ENCODE measurements at places on chromosomes 2 and 18.

DNA sequence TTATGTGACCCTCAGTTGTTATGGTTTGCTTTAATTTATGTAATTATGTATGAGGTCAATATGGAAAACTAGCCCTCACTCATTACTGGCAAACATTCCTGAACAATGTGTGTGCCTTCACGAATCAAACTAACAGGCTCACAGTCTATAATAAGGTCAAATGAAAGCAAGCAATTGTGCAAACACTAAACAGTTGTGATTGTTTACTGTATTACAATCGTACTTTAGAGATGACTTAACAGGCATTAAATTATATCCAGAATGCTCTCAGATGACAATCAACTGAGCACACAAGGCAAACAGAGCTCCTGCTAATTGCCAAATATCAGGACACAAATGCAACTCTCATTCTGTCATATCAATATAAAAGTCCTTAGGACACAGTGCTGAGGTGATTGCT is 29.5 kb downstream of the COL5A2 start:
- no peak for DNase-seq

DNA sequence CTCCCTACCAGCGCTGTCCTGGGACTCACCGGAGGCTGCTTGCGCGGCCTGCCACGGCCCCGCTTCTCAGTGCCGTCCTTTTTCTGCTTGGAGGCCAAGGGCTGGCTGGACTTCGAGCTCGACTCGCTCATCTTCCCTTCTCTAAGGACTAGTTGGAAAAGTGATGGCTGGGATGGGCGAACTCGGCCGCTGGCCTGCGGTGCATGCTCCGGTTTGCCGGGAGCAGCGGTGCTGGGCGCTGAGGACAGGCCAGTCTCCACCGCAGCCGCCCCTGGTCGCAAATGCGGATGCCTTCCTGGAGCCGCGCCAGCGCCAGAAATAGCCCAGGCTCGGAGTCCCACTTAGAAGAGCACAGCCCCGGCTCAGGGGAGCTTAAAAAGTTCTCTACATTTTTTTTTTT is 3.1 kb downstream of the C2orf81 start:
- no peak for DNase-seq

GRCh38 chr2:179532863-179533278 is 268.2 kb upstream of the SESTD1 start:
- DNase-seq = no peak

GRCh38 chr2:186853951-186854350 is 5.0 kb upstream of the ZSWIM2 start:
- no peak for DNase-seq

GRCh38 chr2:144079803-144080202 is 440.1 kb downstream of the ZEB2 start:
- no peak for DNase-seq

DNA sequence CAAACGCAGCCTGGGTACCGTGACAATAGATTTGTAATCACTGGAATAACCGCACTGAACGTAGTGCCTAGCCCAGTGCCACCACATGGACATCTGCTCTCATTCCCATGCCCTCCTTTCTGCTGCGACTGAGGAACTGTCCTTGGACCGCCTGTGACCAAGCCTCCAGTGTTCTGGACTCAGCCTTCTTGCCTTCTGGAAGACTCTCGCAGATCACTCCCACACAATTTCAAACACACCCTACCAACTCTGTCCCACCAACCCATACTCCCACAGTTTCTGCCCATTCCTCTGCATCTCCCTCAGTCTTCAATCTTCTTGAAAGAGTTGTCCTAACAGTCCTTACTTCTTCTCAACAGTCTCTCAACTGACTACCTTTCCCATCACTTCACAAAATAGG is 2.1 kb downstream of the RNF149 start:
- no peak for DNase-seq

DNA sequence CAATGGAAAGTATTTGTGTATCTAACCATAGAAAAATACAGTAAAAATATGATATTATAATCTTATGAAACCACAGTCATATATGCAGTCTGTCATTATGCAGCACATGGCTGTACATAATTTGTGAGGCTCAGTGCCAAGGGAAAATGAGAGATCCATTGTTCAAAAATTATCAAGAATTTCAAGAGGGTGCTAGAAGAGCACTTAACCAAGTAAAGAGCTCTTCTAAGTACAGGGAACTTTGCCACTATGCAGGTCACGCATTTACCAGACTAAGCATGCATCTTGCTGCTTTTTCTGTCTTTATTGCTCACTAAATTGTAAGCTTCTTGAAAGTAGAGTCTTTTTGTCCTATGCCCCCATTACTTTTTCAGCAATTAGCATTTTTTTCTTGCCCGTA is 438.0 kb downstream of the LRP1B start:
- no peak for DNase-seq

DNA sequence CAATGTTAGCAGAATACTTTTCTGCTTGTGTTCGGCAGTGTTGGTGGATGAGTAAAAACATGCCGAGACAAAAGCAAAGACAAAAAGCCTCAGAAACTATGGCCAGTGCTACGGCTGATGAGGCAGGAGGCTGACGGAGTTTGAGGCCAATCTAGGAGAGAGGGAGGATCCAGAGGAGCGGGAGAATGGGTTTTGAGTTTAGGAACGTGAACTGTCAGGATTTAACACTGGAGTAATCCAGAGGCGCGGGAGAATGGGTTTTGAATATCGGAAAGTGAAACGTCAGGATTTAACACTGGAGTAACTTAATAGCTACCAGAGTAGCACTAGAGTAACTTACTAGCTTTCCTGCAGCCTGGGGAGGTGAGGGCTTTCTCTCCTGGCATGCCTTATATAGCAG is 37.4 kb downstream of the LYPD6B start:
- DNase-seq = no peak

DNA sequence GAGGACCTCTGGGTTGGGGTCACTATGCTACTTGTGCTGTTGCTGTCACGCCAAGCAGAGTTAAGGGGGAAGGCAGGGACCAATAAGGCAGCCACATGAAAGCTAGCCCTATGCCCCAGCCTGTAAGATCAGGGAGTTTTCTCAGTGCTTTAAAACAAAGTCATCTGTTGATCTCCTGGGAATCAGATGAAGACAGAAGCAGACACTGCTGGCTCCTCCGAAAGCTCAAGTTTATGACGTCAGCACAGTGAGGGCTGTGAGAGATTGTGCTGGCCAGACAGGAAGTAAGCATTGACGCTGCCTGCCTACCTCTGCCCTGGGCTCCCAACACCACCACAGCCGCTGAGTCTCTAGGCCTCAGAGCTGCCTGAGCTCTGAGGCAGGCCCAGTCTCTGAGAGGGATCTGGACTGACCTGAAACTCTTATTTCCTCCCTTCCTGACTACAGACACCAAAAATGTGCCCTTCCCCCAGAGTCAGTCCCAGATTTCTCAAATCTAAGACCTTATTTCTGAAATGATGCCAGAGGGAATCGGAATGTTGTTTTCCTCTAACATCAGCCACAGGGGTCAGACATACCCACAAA is 118.1 kb upstream of the EPAS1 start:
- peak; percentile 20 for DNase-seq

GRCh38 chr2:45741161-45741850 is 89.8 kb downstream of the PRKCE start:
- no peak for DNase-seq

DNA sequence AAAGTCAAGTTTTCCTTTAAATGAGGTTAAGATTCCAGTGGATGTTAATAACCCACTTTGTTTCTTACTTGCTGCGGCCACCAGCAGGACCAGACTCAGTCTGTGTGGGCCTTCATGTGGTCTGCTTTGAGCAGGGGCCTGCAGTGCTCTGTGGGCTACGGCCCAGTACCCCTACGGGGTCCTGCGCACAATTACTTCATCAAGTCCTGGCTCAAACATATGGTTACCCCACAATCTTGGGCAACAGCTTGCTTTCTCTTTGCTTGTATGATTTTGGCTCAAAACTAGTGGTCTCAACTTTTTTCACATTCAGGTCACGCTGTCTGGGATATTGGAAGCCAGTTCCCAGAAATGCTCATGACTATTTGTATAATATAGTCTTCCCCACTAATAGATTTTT is 64.2 kb downstream of the PTPN2 start:
- DNase-seq = no peak

DNA sequence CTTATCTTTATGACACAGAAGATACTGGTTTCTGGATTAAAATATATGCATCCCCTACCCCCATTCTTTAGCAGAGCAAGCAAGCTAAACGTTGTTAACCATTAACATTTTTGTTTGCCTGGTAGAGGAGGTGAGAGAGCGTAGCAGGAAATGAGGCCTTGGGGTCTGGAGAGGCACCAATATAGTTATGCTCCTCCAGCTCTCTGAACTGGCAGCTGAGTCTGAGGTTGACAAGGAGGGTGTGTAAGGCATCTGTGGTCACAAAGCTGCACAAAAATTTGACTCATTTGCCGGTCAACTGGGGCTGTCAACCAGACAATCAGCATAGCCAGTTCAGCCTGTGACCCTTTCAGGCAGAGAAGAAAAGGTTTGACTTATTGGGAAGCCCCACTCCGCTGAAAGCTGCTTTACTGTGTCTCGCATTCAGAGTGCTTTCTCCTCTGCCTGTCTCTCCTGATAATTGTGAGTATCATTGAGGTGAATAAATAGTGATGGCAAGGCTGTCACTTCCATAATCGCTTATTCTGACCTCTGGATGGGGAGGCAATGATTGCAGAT is 647.5 kb upstream of the SETBP1 start:
- no peak for DNase-seq

DNA sequence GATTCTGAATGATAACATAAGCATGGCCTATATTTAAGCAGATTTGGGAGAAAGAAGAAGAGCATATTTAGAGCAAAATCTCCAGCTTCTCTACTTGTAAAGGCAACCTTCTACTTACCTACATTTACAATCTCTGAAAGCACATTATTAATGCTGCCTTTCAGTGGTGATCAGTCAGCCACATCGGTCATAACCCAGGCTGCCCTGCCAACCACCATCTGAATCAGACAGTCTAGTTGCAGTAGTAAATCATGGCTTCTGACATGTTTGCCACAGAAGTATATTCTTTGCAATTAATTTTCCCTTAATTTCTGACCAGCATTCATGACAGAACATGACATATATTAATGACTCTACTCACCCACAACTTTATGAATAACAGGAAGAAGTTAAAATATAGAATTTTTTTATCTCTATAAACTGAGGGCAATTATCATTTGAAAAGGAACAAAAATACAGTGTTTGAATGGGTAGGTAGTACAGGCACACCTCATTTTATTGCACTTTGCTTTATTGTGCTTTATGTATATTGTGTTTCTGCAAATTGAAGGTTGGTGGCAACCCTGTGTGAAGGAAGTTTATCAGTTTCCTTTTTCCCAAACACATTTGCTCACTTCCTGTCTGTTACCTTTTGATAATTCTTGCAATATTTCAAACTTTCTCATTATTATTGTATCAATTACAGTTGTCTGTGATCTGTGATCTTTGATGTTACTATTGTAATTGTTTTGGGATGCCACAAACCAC is 531.6 kb upstream of the CHAC2 start:
- no peak for DNase-seq

GRCh38 chr2:10659898-10660568 is 29.7 kb downstream of the NOL10 start:
- no peak for DNase-seq

DNA sequence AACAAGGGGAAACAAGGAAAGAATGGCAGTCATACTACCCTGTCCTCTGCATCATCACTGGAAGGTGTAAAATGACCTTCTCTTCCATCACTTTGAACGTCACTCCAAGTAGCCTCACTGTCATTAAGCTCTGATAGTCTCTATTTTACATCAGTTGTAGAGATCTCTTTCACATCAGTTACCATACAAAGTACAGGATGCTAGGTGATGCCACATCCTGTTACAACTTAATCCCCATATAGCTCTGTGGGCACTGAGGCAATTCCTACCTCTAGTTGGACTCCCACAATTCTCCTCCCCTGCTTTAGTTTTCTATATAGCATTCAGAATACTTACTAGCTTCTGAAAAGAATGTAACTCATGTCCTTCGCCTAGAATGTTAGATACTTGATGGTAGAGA is 55.1 kb upstream of the TTC27 start:
- DNase-seq = no peak

DNA sequence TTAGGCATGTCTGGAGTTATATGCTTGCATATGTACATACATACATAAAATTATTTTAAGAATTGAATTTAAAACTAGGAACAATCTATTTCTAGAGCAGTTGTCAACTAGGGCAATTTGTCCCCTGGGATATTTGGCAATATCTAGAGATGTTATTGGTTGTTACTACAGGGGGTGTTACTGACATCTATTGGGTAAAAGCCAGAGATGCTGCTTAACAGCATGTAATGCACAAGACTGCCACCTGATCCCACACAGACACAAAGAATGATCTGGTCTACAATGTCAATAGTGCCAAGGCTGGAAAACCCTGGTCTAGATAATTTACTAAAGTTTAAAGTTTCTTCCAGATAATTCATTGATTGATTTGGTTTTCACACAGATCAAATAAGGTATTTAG is 185.3 kb downstream of the NYAP2 start:
- DNase-seq = no peak

- DNase-seq = no peak
Measured at GRCh38 chr2:114160263-114160981, 270.5 kb downstream of the ACTR3 start.

GRCh38 chr2:237717366-237718276 is 81.0 kb upstream of the RBM44 start:
- DNase-seq = no peak

- DNase-seq = no peak
Measured at GRCh38 chr2:74301262-74301661, 42.0 kb downstream of the SLC4A5 start.

- DNase-seq = no peak
Measured at GRCh38 chr2:48312126-48312525, 217.8 kb upstream of the STON1 start.

- no peak for DNase-seq
Measured at GRCh38 chr2:226208726-226209125, 590.9 kb downstream of the IRS1 start.

GRCh38 chr2:179311101-179311500 is 46.5 kb upstream of the SESTD1 start:
- DNase-seq = no peak

DNA sequence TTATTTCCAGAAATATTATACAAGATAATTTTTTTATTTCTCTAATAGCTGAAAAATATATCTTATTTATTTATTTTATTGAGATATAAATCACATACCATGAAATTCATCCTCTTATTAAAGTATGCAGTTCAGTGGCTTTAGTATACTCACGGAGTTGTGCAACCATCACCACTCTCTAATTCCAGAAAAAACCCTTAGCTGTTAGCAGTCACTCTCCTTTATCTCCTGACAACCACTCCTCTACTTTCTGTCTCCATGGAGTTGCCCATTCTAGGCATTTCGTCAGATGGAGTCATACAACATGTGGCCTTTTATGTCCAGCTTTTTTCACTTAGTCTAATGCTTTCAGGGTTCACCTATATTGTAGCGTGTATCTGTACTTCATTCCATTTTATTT is 66.5 kb downstream of the TCF7L1 start:
- DNase-seq = no peak

DNA sequence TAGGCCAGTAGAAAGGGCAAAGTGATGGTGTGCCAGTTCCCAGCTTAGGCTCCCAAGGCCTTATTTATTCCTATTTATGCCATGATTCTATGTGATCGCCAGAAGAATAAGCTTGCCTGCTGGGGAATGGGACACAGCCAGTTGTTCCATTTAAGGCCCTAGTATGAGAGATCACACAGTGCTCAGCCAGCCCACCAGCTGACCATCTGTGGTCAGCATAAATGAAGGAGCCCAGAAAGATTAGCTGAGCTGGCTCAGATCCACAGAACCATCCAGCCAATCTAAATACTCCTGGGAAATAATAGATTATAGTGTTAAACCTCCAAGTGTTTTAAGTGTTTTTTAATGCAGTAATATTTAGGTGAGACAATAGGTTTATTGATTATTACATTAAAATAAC is 12.6 kb upstream of the L3MBTL4 start:
- DNase-seq = no peak

Measured in stimulated activated CD8-positive, alpha-beta memory T cell treated with anti-CD3 and anti-CD28 coated beads, Interleukin-12 subunit alpha, Interleukin-12 subunit beta, amount 100 ng/mL, for 4 hours (primary cell).